ENCODE measurements at places on chromosomes 2 and 18. TPM values are rescaled to one million over a fixed set of nuclear protein-coding genes. Genes with fewer than 3 reads are reported as not detected.

The TBR1 gene
- total RNA-seq = not detected

The ACADL gene
- not detected for total RNA-seq

The DSC1 gene
- total RNA-seq = not detected

- no peak overlapping the region for H3K27ac ChIP-seq
- H3K27me3 ChIP-seq = no peaks in the 10 kb centered on the region
- no peaks in the 10 kb centered on the region for H3K36me3 ChIP-seq
- DNase-seq = no peak
- no peak overlapping the region for H3K4me3 ChIP-seq
These were observed 16.1 kb upstream of the ARL5A start for GRCh38 chr2:151844211-151844896.

GRCh38 chr2:33392366-33392765, 84.1 kb upstream of the RASGRP3 start:
- H3K4me1 ChIP-seq = peaks cover 3% of the 10 kb centered on the region
- DNase-seq = no peak
- no peaks in the 10 kb centered on the region for H3K36me3 ChIP-seq
- no peak overlapping the region for H3K4me3 ChIP-seq

DNA sequence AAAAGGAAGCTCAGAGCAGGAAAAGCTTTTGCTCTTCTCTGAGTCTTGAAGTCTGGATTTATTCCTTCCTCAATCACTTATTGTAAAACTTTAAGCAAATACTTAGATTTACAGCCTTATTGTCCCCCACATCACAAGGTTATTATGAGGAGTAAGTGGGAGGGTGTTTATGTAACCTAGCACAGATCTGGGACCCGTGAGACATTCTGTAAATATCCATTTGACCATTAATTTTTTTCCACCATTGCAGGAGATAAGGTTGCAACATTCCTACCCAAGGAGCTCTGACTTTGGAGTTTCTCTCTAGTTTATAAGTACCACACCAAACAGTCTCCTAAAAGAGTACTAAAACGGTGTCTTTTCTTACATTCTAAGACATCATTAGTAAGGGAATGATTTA, 52.1 kb upstream of the CTIF start:
- no peak overlapping the region for H3K4me3 ChIP-seq
- H3K36me3 ChIP-seq = no peaks in the 10 kb centered on the region
- no peak for DNase-seq

DNA sequence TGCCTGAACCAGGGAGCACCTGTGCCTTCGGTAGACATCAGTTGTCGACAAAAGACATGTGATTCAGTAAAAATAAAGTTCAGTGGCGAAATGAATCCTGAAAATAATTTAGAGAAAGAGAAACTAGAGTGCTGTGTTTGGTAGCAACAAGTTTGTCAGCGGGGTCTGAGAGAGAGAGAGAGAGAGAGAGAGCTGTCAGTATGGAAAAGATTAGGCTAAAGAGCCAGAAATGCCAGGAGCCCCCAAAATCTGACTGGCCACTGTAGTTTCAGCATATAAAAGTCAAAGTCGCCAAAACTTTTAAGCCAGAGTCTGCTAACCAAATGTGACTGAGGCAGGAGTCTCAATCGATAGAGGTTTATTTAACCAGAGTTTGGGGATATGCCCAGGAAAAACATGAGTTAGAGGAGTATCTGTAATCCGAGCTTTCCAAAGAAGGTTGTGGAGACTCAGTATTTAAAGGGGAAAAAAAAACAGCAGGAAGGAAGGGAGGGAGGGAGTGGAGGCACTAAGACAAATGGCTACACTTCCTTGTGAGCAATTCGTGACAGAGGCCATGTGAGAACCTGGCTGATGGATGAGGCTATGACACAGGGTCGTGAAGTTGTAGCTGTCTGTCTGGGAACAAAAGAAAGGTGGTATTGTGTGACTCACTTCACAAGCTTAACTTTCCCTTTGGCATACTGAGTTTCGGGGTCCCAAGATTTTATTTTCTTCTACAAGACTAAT, 20.5 kb upstream of the GNAL start:
- no peak overlapping the region for H3K4me3 ChIP-seq
- H3K27me3 ChIP-seq = no peaks in the 10 kb centered on the region
- H3K4me1 ChIP-seq = peaks cover 37% of the 10 kb centered on the region
- no peak for DNase-seq

GRCh38 chr2:111072220-111072871, 48.4 kb upstream of the BCL2L11 start:
- H3K27ac ChIP-seq = no peak overlapping the region
- H3K4me1 ChIP-seq = peaks cover 8% of the 10 kb centered on the region
- DNase-seq = no peak
- H3K4me3 ChIP-seq = no peak overlapping the region
- peaks cover 15% of the 10 kb centered on the region for H3K36me3 ChIP-seq

DNA sequence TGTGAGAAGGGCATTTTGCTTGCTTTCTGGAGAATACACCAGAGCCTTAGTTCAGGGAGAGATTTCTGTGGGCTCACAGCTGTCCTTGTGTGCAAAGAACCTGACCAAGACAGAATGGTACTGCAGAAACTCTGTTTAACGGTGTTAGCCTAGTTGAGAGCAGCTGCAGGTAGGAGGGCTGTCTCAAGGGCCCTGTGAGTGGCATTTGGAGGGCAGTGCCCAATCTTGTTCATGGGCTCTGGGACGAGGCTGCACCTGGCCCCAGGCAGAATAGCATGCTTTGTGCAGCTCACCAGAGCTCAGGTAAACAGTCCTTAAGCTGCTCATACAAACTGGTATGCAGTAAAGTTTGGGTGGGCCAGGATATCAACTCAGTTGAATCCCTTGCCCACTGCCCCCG, 16.9 kb upstream of the RGPD4 start:
- H3K36me3 ChIP-seq = no peaks in the 10 kb centered on the region
- H3K4me1 ChIP-seq = peaks cover 11% of the 10 kb centered on the region

The ALPG gene
- 2.4 TPM for total RNA-seq

The PLEKHA3 gene
- 26.3 TPM for total RNA-seq

GRCh38 chr2:21423854-21424253, 300.1 kb downstream of the TDRD15 start:
- no peaks in the 10 kb centered on the region for H3K4me1 ChIP-seq
- peaks cover 3% of the 10 kb centered on the region for H3K27me3 ChIP-seq
- H3K27ac ChIP-seq = no peak overlapping the region
- DNase-seq = no peak

DNA sequence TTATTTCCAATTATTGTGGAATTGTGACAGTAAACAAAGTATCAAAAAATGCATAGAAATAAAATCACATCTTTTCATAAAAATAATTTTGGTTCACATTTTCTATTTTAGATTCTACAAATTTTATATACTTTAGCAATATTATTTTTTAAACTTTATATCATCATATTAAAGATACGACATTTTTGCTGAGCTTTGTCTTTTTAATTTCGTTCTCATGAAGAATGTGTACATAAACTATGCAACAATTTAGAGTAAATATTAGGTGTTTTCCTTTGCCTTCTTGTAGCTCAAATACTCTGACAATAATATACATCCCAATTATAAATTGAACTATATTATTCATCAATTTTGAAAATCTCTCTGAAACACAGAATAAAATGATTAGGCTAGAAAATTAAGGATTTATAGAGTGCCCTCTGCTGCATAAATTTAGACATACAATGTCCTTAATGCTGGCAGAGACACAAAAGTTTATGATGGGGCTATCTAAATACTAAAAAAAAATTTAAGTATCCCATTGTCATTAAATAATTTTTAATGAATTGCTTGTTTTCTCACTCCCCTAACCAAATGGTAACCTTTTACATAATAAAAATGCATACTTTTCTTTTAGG, 45.7 kb downstream of the CCDC102B start:
- H3K27ac ChIP-seq = no peak overlapping the region
- peaks cover 3% of the 10 kb centered on the region for H3K4me1 ChIP-seq
- no peak overlapping the region for H3K4me3 ChIP-seq
- no peaks in the 10 kb centered on the region for H3K36me3 ChIP-seq
- no peaks in the 10 kb centered on the region for H3K27me3 ChIP-seq

The GRHL1 gene
- total RNA-seq = 4.3 TPM

DNA sequence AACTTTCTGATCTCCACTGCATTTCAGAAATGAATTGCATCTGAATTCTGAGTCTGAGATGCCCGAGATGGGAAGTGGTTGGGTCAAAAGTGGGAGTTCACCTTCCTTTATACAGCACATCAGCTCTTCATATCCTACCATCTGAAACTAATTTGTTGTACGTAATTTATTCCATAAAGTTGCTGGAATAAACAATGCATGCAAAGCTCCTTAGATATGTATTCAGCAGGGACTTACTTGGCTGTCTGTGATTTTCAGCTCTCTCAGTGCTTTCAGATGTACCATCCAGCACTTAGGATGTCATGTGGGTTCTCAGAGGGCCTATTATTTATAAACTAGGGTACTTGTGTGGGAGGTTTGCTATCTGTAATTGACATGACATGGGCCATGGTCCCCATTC, 46.9 kb upstream of the EFEMP1 start:
- H3K27me3 ChIP-seq = peaks cover 2% of the 10 kb centered on the region
- DNase-seq = no peak
- H3K36me3 ChIP-seq = no peaks in the 10 kb centered on the region
- H3K27ac ChIP-seq = no peak overlapping the region
- no peak overlapping the region for H3K4me3 ChIP-seq

DNA sequence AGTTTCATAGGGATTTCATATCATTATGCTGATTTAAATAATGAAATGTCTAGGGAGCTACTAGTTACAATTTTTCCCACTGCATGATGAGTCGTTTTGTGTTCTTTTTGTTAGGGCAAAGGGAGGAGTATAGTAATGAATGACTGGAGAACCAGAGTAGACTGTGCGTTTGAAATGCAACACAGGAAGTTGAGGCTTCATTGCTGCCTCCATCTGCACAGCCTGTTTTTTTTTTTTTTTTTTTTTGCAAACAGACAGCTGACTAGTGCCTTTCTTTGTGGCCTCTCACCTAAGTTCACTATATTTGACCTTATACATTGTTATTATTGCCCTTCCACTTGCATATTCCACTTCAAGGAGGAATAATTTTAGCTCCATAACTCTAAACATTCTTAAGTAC, 286.7 kb upstream of the LRRTM1 start:
- H3K4me1 ChIP-seq = no peaks in the 10 kb centered on the region
- DNase-seq = no peak
- no peaks in the 10 kb centered on the region for H3K36me3 ChIP-seq
- H3K4me3 ChIP-seq = no peak overlapping the region
- no peak overlapping the region for H3K27ac ChIP-seq

The ZBTB7C gene
- 10.6 TPM for total RNA-seq

The HES6 gene
- 665 TPM for total RNA-seq

DNA sequence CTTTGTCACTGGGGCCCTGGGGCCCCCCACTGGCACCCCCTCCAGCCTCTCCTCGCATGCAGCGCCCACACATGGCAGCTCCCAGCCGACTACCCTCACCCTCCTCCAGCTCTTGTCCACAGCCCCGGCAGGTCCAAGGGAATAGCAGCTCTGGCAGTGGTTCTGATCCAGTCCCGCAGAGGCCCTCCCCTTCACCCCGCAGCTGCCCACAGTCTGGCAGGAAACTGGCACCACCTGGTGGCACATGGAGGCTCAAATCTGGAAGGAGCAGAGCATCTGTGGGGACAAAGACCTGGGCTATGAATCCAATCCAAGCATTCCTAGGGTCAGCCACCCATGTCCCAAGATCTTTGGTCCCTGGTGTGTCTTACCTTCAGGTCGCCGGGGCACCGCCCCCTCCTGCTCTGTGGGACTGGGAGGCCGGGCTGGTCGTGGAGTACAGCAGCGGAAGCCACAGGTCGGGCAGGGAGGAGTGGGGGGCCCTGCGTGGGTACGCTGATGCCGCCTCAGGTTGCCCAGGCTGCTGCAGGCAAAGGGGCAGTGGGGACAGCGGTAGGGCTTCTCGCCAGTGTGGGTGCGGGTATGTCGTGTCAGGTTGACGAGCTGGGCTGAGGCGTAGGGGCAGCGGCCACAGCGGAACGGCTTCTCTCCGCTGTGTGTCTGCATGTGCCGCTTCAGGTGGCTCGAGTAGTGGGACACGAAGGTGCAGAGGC, 2.3 kb downstream of the ZNF513 start:
- H3K36me3 ChIP-seq = no peaks in the 10 kb centered on the region
- H3K4me1 ChIP-seq = peaks cover 27% of the 10 kb centered on the region
- DNase-seq = no peak
- H3K27me3 ChIP-seq = peaks cover 9% of the 10 kb centered on the region
- no peak overlapping the region for H3K27ac ChIP-seq
- no peak overlapping the region for H3K4me3 ChIP-seq

DNA sequence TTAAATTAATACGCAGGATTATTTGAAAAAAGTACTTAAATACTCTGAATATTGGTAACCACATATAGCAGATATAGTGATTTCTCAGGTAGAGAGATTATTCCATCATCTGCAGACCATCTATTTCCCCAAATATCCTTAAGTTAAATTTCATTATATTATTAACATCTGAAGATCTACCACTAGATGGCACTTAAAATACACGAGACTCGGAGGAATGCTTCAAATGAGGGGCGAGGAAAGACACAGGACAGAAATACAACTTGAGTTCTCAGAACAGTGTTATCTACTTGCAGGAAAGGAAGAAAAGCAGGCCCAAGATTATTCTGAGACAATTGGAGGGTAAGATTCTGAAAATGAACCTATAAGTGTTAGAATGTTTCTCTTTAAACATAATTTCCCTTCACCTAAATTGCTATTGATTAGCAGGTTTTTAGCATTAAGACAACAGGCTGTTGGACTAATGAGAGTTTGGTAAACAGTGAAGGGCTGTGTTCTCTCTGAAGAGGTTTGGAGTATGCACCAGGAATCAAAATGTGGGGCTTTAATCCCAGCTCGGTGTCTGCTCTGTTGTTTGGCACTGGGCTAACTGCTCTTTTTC, 76.9 kb upstream of the GCFC2 start:
- H3K4me1 ChIP-seq = peaks cover 29% of the 10 kb centered on the region
- no peak for DNase-seq
- no peak overlapping the region for H3K27ac ChIP-seq
- peaks cover 3% of the 10 kb centered on the region for H3K27me3 ChIP-seq

The EVX2 gene
- 0.76 TPM for total RNA-seq

The RBMS1 gene
- 142 TPM for total RNA-seq

- no peak overlapping the region for H3K4me3 ChIP-seq
- no peaks in the 10 kb centered on the region for H3K4me1 ChIP-seq
- no peaks in the 10 kb centered on the region for H3K36me3 ChIP-seq
- no peak overlapping the region for H3K27ac ChIP-seq
- DNase-seq = no peak
These were observed 7.2 kb downstream of the BABAM2 start for GRCh38 chr2:27897717-27898116.
